ENCODE measurements at places on chromosomes 13 and 19. TPM values are rescaled to one million over a fixed set of nuclear protein-coding genes. Genes with fewer than 3 reads are reported as not detected.
A peak's percentile ranks its signal among the peaks of the same experiment; 100 is the strongest.

DNA sequence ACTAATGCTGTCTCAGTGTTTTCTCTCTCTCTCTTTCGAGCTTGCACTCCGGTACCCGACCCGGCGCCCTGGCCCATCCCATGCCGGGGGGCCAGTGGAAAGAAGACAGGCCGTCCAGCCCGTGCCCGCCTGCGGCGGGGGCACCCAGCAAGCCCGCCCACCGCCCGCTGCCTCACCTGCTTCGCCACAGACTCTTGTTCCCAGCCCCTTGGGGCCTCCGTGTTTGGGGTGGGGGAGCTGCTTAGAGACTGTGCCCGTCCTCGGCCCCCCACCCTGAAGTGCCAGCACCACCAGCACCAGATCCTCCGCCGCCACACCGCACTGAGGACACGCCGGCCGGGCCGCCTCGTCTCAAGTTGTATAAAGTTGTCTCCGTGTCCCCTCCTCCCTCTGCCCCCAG, 2.4 kb downstream of the LENG9 start:
- no peak overlapping the region for H3K27ac ChIP-seq
- no peaks in the 10 kb centered on the region for H3K4me1 ChIP-seq
- H3K36me3 ChIP-seq = peaks cover 48% of the 10 kb centered on the region
- H3K4me3 ChIP-seq = no peak overlapping the region
- no peak for DNase-seq

DNA sequence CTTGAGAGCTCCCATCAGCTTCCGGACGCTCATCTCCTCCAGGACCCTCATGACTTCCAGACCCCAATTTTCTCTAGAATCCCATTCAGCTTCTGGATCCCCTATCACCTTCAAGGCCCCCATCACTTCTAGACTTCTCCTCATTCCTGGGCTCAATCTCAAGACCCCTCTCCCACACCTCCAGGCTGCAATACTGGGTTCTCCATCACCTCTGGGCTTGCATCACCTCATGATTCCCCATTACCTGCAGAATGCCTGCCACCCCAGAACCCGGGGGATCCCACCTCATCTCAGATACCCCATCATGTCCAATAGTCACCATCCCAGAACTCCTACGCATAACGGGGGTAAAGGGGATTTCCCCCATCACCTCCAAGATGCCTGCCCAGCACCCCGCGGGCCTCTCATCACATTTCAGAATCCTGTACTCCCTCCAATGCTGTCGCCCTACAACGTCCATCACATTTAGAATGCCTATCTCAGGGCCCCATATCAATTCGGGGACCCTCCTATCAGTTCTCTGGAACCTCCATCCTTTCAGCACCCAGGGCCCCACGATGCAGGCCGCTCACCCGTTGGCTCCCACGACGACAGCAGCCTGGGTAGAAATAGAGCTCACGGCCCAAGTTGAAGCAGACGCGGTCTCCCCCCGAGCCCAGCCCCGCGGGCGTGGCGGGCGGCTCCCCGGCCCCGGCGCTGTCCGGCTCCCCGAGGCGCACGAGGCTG, 738 bp downstream of the DMWD start:
- DNase-seq = no peak
- H3K4me3 ChIP-seq = peak overlapping the region; percentile 99
- no peaks in the 10 kb centered on the region for H3K4me1 ChIP-seq
- no peak overlapping the region for H3K27ac ChIP-seq
- no peaks in the 10 kb centered on the region for H3K27me3 ChIP-seq
- H3K36me3 ChIP-seq = peaks cover 29% of the 10 kb centered on the region

Gene KLK2
- not detected for total RNA-seq

GRCh38 chr13:38444904-38445303, 95.3 kb downstream of the UFM1 start:
- H3K36me3 ChIP-seq = no peaks in the 10 kb centered on the region
- DNase-seq = no peak
- peak overlapping the region; percentile 1 for H3K27ac ChIP-seq
- no peaks in the 10 kb centered on the region for H3K27me3 ChIP-seq
- no peak overlapping the region for H3K4me3 ChIP-seq
- no peaks in the 10 kb centered on the region for H3K4me1 ChIP-seq

Gene SYT5
- total RNA-seq = not detected

Gene RAB11B
- total RNA-seq = 146 TPM

Gene F7
- 4.0 TPM for total RNA-seq

Gene ZSCAN5B
- total RNA-seq = not detected

Gene ZNF221
- total RNA-seq = 11.8 TPM

DNA sequence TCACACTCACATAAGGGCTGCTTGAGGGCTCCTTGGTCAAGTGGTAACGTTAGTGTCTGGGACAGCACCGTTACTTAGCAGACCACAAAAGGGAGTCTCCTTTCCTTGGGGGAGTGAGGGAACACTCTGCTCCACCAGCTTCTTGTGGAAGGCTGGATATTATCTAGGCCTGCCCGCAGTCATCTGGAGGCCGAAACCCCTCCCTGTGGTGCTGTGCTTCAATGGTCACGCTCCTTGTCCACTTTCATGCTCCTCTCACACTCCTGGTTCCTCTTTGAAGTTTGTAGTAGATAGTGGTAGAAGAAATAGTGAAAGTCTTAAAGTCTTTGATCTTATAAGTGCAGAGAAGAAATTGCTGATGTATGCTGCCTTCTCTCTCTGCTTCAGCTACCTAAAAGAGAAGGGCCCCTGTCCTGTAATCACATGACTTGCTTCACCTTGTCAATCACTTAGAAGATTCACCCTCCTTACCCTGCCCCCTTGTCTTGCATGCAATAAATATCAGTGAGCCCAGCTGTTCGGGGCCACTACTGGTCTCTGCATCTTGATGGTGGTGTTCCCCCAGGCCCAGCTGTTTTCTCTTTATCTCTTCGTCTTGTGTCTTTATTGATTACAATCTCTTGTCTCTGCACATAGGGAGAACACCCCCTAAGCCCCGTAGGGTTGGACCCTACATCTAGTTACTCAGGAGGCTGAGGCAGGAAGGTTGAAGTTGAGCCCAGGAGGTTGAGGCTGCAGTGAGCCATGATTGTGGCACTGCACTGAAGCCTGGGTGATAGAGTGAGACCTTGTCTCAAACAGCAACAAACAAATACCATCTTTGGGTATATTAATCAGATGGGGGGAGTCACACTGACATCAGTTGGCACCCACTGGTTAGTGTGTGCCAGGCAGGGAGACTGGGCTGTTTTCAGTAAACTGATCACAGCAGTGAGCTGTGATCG, 11.6 kb upstream of the MZF1 start:
- no peak overlapping the region for H3K27ac ChIP-seq
- DNase-seq = peak; percentile 10
- H3K36me3 ChIP-seq = peaks cover 15% of the 10 kb centered on the region
- H3K4me1 ChIP-seq = no peaks in the 10 kb centered on the region
- H3K4me3 ChIP-seq = no peak overlapping the region

Gene CNFN
- 6.6 TPM for total RNA-seq
